ENCODE measurements at places on chromosomes 16 and 17. TPM values are rescaled to one million over a fixed set of nuclear protein-coding genes. Genes with fewer than 3 reads are reported as not detected.

The TLCD3B gene
- total RNA-seq, result not detected

The AHSP gene
- not detected for total RNA-seq

The SERPINF2 gene
- under 0.01 TPM for total RNA-seq

The EPN3 gene
- under 0.01 TPM for total RNA-seq

The OR1A2 gene
- not detected for total RNA-seq

The OR1A1 gene
- not detected for total RNA-seq

The CLEC3A gene
- not detected for total RNA-seq

The ANKS3 gene
- total RNA-seq, result 26.2 TPM

The GRAPL gene
- total RNA-seq, result under 0.01 TPM

The CDIPT gene
- 99.6 TPM for total RNA-seq

The FOXC2 gene
- total RNA-seq, result 0.26 TPM

The TBC1D3H gene
- total RNA-seq, result not detected

The CCL15 gene
- total RNA-seq, result not detected

The PLA2G10 gene
- not detected for total RNA-seq

The CDYL2 gene
- 2.1 TPM for total RNA-seq

The NOG gene
- 0.99 TPM for total RNA-seq

The CA5A gene
- total RNA-seq, result not detected

The RPA1 gene
- total RNA-seq, result 14.6 TPM

The KCNJ12 gene
- total RNA-seq, result 1.5 TPM

The HBQ1 gene
- total RNA-seq, result not detected

The STX1B gene
- total RNA-seq, result 2.1 TPM

The CDRT4 gene
- 0.77 TPM for total RNA-seq

The TAC4 gene
- not detected for total RNA-seq

The ACSM3 gene
- 1.3 TPM for total RNA-seq

The ADGRG3 gene
- total RNA-seq, result not detected

The PRR29 gene
- total RNA-seq, result 0.26 TPM

The NPIPA8 gene
- not detected for total RNA-seq

The KIF2B gene
- not detected for total RNA-seq

The KRTAP17-1 gene
- total RNA-seq, result not detected

The XAF1 gene
- 57.5 TPM for total RNA-seq

The LGALS9C gene
- not detected for total RNA-seq

The RNF43 gene
- under 0.01 TPM for total RNA-seq

The RAB37 gene
- total RNA-seq, result 0.26 TPM

The ACSM5 gene
- total RNA-seq, result not detected

The BAIAP3 gene
- 0.26 TPM for total RNA-seq

The CDH5 gene
- total RNA-seq, result under 0.01 TPM

The NETO2 gene
- 10.0 TPM for total RNA-seq

The KRTAP3-1 gene
- total RNA-seq, result not detected

The DOC2A gene
- 0.26 TPM for total RNA-seq

The PPP1R27 gene
- under 0.01 TPM for total RNA-seq

The SLFN14 gene
- not detected for total RNA-seq

The CDK5R1 gene
- total RNA-seq, result 0.33 TPM

The OR1F1 gene
- not detected for total RNA-seq

The VAT1L gene
- total RNA-seq, result 86.9 TPM

The KRTAP1-1 gene
- not detected for total RNA-seq

The ABI3 gene
- not detected for total RNA-seq

The NUPR1 gene
- total RNA-seq, result 87.0 TPM

The SLC5A11 gene
- total RNA-seq, result under 0.01 TPM

The ENO3 gene
- total RNA-seq, result 4.3 TPM

The HOXB4 gene
- total RNA-seq, result 8.9 TPM

The TSPOAP1 gene
- 4.0 TPM for total RNA-seq
